ENCODE measurements at places on chromosomes 13 and 19. TPM values are rescaled to one million over a fixed set of nuclear protein-coding genes. Genes with fewer than 3 reads are reported as not detected.
A peak's percentile ranks its signal among the peaks of the same experiment; 100 is the strongest.

DAND5 gene
- not detected for total RNA-seq

PTPRH gene
- 0.43 TPM for total RNA-seq

C19orf25 gene
- total RNA-seq: 36.0 TPM

CYP4F8 gene
- not detected for total RNA-seq

CCDC70 gene
- not detected for total RNA-seq

RAB20 gene
- 4.0 TPM for total RNA-seq

CEACAM16 gene
- total RNA-seq: not detected

- H3K4me3 ChIP-seq: no peak overlapping the region
- H3K36me3 ChIP-seq: no peaks in the 10 kb centered on the region
- peaks cover under 1% of the 10 kb centered on the region for H3K27me3 ChIP-seq
- DNase-seq: no peak
- H3K27ac ChIP-seq: no peak overlapping the region
Measured at GRCh38 chr13:40109351-40109844, 453.9 kb downstream of the COG6 start.

DNA sequence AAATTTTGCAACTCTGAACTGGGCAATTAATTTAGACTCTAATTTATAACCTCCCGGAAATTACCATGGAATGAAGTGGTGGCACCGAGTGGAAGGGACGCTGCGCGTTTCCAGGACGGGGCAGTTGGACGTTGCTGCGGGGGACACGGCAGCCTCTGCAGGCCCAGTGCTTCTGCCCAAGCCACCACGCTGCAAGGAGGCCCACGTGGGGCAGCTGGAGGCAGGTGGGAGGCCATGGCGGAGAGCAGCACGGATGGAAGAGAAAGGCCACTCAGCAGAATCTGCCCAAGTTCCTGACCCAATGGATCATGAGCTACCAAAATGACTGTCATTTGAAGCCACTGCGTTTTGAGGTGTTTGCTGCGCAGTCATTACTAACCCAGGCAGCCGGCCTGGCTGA lies 11.2 kb upstream of the ADPRHL1 start:
- no peak overlapping the region for H3K27ac ChIP-seq
- no peak for DNase-seq
- no peaks in the 10 kb centered on the region for H3K27me3 ChIP-seq
- peaks cover 25% of the 10 kb centered on the region for H3K36me3 ChIP-seq

DNA sequence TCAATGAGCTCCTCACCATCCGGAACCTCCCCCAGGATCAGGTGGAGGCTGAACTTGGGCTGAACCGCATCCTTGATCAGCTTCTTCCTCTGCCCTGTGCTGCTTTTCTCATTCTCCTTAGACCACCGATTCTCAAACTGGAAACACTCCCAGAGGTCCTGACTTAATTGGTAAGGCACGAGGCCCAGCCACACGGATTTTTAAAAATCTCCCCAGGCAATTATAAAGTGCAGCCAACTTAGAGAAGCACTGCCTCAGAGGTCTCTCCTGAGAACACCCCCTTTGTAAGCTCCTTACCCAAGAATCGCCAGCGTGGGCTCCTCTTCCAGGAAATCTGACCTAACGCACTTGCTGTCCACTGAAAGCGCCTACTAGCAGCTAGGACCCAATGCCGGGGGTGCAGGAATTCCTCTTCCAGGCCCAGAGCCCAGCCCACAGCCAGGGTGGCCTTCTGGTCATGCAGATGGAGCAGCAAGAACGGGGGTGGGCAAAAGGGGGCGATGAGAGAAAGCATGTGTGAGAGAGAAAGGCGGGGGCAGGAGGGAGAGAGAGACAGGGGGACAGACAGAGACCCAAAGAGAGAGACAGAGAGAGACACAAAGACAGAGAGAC lies 66.9 kb upstream of the CACNA1A start:
- no peak for DNase-seq
- peaks cover 28% of the 10 kb centered on the region for H3K27me3 ChIP-seq

DNA sequence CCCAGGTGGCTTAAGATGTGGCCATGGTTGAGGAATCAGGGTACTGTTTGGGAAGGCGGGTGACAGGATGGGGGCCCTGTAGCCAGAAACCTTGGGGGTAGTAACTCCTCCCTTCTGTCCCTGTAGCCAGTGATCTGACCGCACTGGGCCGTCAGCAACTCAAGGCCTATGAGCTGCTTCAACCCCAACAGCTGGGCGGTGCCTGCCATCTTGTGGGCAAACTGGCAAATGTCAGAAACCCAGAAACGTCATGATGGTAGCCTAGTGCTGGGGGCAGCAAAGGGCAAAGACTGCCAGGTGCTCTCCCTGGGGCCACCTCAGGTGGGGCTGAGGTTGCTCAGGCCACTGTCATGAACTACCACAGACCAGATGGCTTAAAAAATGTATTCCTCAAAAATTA lies 3.5 kb downstream of the COPE start:
- H3K27me3 ChIP-seq: no peaks in the 10 kb centered on the region
- H3K4me3 ChIP-seq: peak overlapping the region; percentile 24
- peaks cover 19% of the 10 kb centered on the region for H3K4me1 ChIP-seq
- H3K36me3 ChIP-seq: peaks cover 13% of the 10 kb centered on the region
- H3K27ac ChIP-seq: no peak overlapping the region

DNA sequence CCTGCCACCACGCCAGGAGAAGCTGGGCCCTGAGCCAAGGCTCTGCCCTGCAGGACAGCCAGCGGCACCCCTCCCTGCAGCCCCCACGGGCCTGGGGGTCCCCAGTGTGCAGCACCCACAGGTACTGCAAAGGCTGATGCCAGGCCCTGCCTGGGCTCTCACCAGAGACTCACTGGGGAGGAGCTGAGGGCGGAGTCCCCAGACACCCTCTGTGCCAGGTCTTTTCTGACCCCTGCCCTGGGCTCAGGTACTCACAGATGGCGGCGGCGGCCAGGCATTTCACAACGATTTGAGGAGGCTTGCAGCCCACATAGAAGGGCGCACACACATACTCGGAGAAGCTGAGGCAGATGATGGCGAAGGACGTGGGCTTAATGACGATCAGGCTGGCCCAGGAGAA lies 5.7 kb downstream of the SLC7A9 start:
- H3K36me3 ChIP-seq: peaks cover 5% of the 10 kb centered on the region
- no peak overlapping the region for H3K27ac ChIP-seq
- DNase-seq: no peak
- H3K4me1 ChIP-seq: no peaks in the 10 kb centered on the region
- no peak overlapping the region for H3K4me3 ChIP-seq

DNA sequence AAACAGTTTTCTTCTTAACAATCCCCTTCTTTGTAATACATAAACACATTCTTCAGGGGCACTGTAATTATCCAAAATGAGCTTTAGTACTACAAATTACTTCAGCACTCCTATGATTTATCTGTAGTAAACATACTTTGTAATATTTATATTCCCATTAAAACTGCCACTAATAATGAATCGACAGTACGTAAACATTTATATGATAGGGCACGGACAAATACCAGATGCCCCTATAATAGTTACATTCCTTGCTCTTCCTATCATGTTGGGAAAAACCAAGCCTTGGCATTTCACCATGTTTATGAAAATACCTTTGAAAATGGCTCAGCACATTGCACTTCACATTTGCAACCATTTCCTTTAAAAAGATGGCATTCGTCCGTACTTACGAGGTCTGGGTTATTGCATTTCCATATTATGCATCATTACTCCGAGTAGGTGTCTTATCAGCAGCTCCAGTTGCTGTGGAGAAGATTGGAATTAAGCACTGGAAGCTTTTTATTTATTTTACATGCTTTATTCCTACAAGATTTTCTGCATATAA lies 1043.4 kb downstream of the DIAPH3 start:
- H3K27me3 ChIP-seq: no peaks in the 10 kb centered on the region
- no peak overlapping the region for H3K27ac ChIP-seq
- peaks cover 6% of the 10 kb centered on the region for H3K4me1 ChIP-seq
- H3K36me3 ChIP-seq: no peaks in the 10 kb centered on the region
- H3K4me3 ChIP-seq: no peak overlapping the region

DNA sequence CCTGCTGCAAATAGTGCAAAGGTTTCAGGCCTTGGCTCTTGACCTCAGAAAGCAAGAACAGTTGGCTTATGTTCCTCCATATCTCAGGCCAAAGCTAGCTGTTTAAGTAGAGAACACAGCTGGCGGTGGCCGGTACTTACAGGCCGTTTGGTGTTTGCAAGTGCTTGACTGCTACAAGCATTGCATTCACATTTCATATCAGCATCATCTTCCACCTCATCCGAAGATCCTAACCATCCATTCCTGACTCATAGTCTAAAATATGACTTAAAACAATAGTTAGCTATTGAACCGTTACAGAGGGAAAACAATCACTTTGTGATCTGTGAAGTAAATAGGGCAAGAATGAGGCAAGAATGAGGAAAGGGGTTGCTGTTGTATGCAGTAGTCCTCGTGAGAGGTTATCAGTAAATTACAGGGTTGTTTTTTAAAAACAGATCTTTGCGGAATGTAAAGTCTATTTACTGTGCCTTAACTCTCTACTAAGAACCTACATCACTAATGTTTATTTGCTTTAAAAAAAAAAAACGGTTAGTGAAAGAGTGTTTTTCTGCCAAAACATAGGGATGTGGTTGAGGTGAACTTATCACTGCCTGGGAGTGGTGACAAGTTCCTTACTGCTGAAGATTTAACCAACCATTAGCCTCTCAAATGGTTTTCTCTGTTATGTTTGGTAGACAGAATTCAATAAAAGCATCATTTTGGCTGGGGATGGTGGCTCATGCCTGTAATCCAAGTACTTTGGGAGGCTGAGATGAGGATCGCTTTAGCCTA lies 21.6 kb upstream of the WDR88 start:
- no peak overlapping the region for H3K4me3 ChIP-seq
- H3K27me3 ChIP-seq: no peaks in the 10 kb centered on the region
- no peak overlapping the region for H3K27ac ChIP-seq
- DNase-seq: no peak

DNA sequence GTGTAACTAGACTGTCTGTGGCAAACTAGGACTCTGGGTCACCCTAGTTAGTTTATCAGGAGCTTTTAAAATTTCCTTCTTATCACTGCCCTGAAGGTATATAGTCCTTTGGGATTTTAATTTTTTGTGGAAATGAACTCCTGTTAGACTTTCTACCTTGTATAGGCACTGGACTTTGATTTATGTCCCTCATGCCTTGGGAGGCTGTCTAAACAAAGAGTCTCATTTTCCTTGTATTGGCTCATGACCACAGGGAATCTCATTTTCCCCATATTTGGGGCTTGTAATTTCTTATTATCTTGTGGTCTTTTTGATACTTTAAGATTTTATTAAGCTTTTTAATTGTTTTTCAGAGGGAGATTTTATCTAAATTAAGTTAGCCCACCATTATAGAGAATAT lies 21.4 kb downstream of the KCTD4 start:
- no peak for DNase-seq
- peak overlapping the region; percentile 53 for H3K27ac ChIP-seq
- peaks cover 2% of the 10 kb centered on the region for H3K36me3 ChIP-seq
- H3K4me1 ChIP-seq: peaks cover 4% of the 10 kb centered on the region

GRCh38 chr13:52128714-52129700 lies at the start of gene NEK5:
Gene NEK5, minus strand, starts transcription at chr13:52129073. Its CDS starts 1,591 bp downstream, at chr13:52127482.
- peak; percentile 84 for DNase-seq
- H3K36me3 ChIP-seq: peaks cover 19% of the 10 kb centered on the region
- H3K27me3 ChIP-seq: no peaks in the 10 kb centered on the region

DNA sequence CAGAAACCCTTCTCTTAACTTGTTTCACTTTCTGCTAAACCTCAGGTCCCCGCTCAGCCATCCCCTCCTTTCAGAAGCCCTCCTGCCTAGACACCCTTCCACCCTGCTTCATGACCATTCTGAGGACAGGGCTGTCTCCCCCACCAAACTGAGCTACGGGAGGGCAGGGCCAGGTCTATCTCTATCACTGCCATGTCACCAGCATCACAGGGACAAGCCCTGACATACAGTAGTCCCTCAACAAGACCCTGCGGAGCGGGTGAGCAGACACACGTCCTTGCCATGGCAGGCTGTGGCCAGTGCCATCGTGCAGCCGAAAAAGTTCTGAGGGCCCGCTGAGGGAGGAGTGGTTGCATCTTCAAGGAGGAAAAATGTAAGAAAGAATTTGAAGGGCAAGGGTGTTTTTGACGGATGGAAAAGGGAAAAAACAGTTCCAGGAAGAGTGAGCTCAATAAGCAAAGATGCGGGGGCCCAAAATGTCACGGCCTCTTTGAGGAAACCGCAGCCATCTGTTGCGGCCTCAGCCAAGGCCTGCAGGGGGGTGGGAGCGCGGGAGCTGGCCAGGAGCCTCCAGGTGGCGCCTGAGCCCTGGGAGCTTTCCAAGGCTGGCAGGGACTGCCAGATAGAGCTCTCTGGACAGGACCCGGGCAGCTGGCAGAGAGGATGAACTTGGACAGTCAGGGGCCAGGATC lies 8.1 kb downstream of the PTGIR start:
- no peak overlapping the region for H3K4me3 ChIP-seq
- H3K36me3 ChIP-seq: no peaks in the 10 kb centered on the region
- DNase-seq: no peak
- H3K4me1 ChIP-seq: peaks cover 2% of the 10 kb centered on the region
- H3K27me3 ChIP-seq: peaks cover 18% of the 10 kb centered on the region

DNA sequence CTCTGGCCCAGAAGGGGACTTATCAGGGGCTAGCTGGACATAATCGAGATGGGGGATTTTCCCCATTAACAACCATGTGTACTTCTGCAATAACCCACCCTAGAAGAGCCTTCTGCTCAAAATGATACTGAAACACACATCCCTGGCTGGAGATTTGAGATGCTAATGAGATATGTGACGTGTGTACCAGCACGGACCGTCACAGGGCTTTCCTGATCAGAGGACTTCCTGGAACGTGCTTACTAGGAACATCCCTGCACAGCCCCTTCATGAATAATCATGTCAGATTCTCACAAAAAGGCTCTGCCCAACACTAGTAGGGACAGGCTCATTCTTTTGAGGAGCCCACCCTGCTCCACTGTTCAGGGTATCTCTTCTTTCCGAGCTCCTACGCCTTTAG lies 6.5 kb upstream of the ERVV-1 start:
- H3K36me3 ChIP-seq: no peaks in the 10 kb centered on the region
- H3K4me1 ChIP-seq: no peaks in the 10 kb centered on the region
- H3K4me3 ChIP-seq: no peak overlapping the region
- H3K27me3 ChIP-seq: no peaks in the 10 kb centered on the region

DNA sequence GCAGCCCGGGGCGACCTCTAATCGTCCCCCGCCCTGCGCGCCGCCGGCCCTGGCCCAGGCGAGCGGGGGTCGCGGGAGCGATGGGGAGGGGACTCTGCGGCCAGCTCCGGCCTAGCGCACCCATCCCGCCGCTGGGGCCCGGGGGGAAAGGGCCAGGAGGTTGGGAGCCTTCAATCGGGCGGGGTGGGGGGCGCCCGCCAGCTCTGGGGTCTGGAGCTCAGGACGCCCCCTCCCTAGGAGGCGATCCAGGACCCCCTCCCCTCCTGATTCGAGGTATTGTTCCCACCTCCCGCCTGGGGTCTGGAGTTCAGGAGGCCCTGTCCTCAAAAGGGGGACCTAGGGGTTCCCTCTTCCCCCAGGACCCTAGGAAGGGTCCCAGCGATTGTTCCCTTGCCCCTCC lies 430 bp downstream of the ZNF358 start:
- peaks cover 11% of the 10 kb centered on the region for H3K36me3 ChIP-seq
- no peaks in the 10 kb centered on the region for H3K27me3 ChIP-seq
- peak overlapping the region; percentile 92 for H3K27ac ChIP-seq
- DNase-seq: no peak

- no peak overlapping the region for H3K4me3 ChIP-seq
- H3K27ac ChIP-seq: no peak overlapping the region
- H3K27me3 ChIP-seq: peaks cover 53% of the 10 kb centered on the region
- no peaks in the 10 kb centered on the region for H3K4me1 ChIP-seq
- no peak for DNase-seq
Measured at GRCh38 chr19:49409441-49410029, 13.7 kb downstream of the PTH2 start.
